ENCODE measurements at places on chromosomes 4 and X. TPM values are rescaled to one million over a fixed set of nuclear protein-coding genes. Genes with fewer than 3 reads are reported as not detected.

DCTD gene
- 65.2 TPM for total RNA-seq

DCHS2 gene
- 0.09 TPM for total RNA-seq

PRKX gene
- total RNA-seq = 7.6 TPM

OTOP1 gene
- not detected for total RNA-seq

PLAC8 gene
- total RNA-seq = 2.1 TPM

VSIG4 gene
- 12.0 TPM for total RNA-seq

TMEM31 gene
- total RNA-seq = not detected

SH3RF1 gene
- 11.8 TPM for total RNA-seq

CTBP1 gene
- total RNA-seq = 106 TPM

KLHL8 gene
- total RNA-seq = 4.0 TPM

CT47B1 gene
- total RNA-seq = not detected

PAGE2 gene
- total RNA-seq = not detected

AFM gene
- total RNA-seq = 0.44 TPM

SPANXN3 gene
- total RNA-seq = not detected

ARX gene
- 2.5 TPM for total RNA-seq

CISD2 gene
- 21.1 TPM for total RNA-seq

ZNF275 gene
- total RNA-seq = 7.9 TPM

NPY1R gene
- 3.3 TPM for total RNA-seq

LANCL3 gene
- 0.04 TPM for total RNA-seq

CD40LG gene
- not detected for total RNA-seq
